ENCODE measurements at places on chromosomes 6 and 20.

GRCh38 chr20:62770916-62771315 lies 25.4 kb upstream of the MRGBP start:
- DNase-seq: no peak

DNA sequence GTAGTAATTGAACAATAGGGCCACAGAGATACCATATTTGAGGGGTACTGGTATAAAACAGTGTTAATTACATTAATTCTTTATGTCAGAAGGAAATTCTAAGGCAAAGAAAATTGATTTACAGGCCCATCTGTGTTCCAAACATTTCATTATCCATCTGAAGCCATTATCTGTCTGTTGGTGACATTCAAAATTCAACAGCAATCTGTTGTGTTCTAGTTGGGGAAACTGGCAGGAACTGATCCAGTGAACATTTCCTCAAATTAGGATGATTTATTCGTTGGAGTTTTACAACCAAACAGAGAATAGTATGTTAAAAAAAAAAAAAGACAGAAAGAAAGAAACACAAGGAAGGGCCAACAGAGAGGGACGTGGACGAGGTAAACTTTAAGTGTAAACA lies 30.1 kb downstream of the HEBP2 start:
- no peak for DNase-seq

- no peak for DNase-seq
Measured at GRCh38 chr6:119067091-119067490, 11.4 kb downstream of the FAM184A start.

DNA sequence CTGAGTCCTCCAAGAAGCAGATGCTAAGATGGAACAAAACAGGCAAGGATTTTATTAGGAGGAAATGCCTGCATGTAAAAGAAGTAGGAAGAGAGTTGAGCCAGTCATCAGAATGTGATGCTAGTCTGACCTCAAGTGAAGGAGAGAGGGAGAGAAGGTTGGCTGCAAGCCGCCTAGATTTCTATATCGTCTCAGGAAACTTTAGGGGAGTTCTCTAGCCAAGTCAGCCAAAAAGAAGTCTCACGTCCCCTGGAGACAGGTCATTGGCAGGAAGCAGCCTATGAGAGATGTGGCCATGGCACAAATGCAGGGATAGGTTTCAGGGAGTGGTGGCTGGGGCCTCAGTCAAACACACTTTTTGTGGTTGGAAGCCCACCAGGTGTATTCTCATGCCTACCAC lies 378.0 kb downstream of the CD109 start:
- no peak for DNase-seq

DNA sequence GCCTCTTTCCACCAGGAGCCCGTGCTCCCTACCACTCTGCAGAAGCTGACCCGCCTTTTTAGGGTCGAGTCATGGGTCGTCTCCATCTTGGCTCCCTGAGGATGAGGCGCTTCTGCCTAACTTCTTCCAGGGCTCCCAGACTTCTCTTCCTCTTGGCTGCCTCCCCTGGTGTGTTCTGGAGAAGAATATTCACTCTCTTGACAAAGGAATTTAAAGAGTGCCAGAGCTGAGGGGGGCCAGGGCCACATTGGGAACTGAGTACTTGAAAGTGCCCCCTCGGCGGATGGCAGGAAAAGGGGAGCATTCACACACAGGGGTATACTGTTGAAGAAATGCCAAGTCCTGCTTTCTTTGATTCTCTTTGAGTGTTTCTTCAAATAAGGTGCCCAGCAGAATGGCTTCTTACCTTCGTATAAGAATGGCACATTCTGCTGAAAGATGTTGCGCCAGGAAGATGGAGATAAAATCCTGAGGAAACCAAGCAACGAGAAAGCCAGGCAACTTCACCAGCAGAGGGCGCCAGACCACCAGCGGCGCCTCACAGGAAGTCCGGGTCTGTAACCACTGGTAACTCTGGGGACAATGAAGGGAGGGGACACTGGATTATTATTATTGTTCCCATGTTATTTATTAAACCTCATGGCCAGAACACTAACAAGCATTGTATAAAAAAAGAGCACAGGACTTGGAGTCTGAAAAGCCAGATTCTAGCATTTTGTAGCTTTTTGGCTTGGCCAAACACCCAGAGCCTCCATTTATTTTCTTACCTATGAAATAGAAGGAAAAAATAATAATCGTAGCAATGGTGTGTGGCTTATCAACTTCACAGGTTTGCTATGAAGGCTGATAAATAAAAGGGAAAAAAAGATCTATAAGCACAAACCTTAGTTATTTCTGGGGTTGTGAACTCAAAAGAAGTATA lies 176.7 kb downstream of the HACE1 start:
- peak; percentile 77 for DNase-seq
